ENCODE measurements at places on chromosomes 3 and 15.

- no peak for DNase-seq
Measured at GRCh38 chr3:130854208-130854864, 39.5 kb upstream of the ATP2C1 start.

DNA sequence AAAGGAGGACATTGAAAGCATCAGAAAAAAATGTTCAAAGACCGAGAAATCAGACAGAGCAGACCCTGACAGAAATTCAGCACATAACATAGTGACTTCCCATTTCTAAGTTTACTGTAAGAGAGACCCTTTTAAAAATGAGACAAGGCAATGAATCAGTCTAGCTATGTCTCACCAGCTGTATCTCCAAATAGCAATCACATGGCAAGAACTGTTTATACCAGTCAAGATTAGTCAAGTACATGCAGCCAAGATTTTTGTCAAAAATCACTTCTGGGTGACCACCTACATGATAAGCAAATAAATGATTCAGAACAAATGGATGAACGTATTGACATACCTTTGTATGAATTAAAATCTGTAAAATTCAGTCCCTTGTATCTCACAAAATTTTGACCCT, 138.0 kb downstream of the DTWD1 start:
- no peak for DNase-seq

DNA sequence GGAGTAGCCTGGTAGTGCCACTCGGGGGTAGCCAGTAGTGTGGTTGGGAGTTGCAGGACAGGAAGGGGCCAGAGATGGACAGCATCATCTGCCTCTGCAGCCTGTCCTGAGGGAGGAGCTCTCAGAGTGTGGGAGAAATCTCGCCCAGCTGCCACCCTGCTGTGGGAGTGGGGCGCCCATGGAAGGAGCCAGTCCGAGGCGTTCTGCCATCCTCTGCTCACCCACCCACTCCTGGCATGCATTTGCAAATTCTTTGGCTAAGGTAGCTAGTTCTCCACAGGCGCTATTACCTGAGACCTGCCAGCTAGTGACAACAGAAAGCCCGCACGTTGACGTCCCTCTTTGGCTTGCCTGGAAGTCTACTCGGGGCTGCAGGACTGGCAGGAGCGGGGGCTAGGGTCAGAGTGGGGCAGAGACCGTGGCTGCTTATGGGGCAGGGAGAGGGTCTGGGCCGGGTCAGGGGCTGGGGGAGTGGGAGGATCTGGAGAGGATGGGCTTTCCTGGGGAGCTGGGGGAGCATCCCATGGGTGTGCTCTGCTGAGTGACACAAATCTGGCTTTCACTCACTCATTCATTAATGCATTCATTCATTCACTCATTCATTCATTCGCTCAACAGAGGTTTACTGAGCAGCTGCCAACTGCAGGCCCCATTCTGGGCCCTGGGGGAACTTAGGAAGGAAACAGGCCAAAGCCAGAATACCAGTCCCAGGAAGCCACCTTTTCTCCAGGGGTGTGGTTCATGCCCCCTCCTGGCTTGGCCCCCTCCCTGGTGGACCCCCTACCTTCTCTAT, 44.4 kb upstream of the INSYN1 start:
- no peak for DNase-seq

GRCh38 chr3:155382396-155383042, 89.0 kb upstream of the STRIT1 start:
- DNase-seq: no peak

- DNase-seq: no peak
Measured at GRCh38 chr3:123939706-123940105, 21.3 kb downstream of the CCDC14 start.

- no peak for DNase-seq
Measured at GRCh38 chr3:45842851-45843625, 1.1 kb upstream of the LZTFL1 start.

DNA sequence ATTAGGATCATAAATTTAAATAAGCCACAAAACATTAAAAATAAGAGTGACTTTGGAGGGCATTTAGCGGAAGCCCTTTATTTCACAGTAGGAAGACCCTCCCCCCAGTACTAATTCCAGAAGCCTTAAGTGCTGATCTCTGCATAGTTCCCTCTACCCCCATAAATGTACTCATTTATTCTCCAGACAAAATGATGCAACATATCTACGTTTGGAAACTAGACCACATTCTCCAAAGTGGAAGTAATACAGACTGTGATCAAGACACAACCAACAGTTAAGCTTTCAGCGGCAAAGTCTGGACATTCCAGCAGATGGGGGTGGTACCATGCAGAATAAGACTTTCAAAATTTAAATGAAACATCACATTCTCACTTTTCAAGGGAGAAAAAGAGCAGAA, 44.8 kb upstream of the RPS17 start:
- no peak for DNase-seq

GRCh38 chr3:147604136-147604535, 195.0 kb downstream of the ZIC1 start:
- DNase-seq: no peak

All from stimulated activated CD4-positive, alpha-beta T cell treated with anti-CD3 and anti-CD28 coated beads, Interleukin-12 subunit alpha, Interleukin-12 subunit beta, amount 100 ng/mL, for 4 hours (primary cell).